Lower leg skin (tissue), 4 donors: ENCODE measurements at places on chromosomes 6 and 20.

GRCh38 chr6:149208134-149208601 lies 109.3 kb upstream of the TAB2 start:
- DNase-seq, result no peak

GRCh38 chr20:10315138-10315537 lies 96.5 kb downstream of the SNAP25 start:
- DNase-seq, result no peak

- DNase-seq, result peak; percentile 52
These were observed 36.3 kb downstream of the PPP1R3G start for GRCh38 chr6:5121479-5121878.

DNA sequence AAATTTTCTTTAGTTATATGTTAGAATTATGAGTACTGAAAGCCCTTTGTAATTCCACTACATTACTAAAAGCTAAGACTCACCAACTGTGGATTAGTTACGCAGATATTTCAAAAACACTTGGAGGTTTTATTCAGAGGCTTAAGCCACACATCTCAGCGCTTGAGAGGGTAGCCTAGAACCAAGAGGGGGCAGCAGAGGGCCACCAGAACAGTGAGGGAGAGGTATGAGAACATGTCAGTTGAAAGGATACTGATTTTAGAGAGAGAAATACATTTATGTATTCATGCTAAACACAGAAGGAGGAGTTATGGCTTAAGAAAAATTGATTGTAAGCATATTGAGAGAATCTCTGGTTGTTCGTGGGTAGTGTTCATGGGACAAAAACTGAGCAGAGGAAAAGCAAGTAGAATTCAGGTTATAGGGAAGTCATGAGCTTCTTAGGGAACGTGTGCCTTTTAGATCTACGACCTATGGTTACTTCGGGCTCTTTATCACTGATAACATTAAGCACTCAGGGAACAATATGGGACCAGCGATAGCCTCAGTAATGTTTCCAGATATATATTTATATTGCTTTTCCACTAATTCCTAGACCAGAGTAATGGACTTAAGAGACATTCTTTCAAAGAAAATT lies 20.4 kb upstream of the SERINC1 start:
- peak; percentile 61 for DNase-seq

DNA sequence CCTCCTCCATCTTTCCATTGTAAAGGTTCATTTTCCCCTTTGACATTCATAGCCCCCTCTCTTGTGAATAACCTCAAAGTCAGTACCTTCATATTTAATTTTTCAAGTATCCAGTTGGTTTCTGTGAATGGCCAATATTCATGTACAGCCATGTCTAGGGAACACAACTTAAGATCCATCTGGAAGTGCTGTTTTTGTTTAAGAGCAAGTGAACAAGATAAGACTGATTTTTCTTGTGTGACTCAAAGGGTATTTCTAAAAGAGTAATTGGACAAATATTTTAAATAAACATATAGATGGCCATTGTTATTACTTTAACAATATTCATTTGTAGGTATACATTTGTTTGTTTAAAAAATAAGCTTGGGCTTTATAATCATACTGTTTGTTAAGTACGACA lies 92.9 kb downstream of the RTN4IP1 start:
- DNase-seq, result no peak
